ENCODE measurements at places on chromosomes 6 and 20.

GRCh38 chr6:158143700-158144099 is 24.4 kb downstream of the SERAC1 start:
- no peak for DNase-seq

- DNase-seq = no peak
These were observed 57.3 kb upstream of the EDN1 start for GRCh38 chr6:12232821-12233220.

DNA sequence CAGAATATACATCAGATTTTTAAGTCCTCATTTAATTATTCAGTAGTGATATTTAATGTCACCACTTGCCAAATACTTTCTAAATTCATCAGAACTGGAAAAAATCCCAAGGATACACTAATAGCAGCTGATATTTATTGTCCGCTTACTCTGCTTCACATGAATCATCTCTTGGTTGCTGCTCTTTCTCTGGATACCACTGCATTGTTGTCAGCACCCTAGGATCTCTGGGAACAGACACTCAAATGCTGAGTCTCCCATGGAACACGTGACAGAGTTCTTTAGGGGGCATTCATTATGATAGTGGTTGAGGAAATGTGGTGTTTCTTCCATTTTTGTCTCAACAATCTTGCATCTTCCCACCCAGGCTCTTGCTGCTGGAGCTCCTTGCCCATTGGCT is 318.0 kb downstream of the RFPL4B start:
- DNase-seq = no peak

- DNase-seq = no peak
These were observed 125.0 kb upstream of the JAG1 start for GRCh38 chr20:10798811-10799210.

- DNase-seq = no peak
These were observed 16.2 kb downstream of the ANKRD6 start for GRCh38 chr6:89449193-89449592.

- no peak for DNase-seq
These were observed 46.0 kb downstream of the VGLL2 start for GRCh38 chr6:117311310-117311709.

DNA sequence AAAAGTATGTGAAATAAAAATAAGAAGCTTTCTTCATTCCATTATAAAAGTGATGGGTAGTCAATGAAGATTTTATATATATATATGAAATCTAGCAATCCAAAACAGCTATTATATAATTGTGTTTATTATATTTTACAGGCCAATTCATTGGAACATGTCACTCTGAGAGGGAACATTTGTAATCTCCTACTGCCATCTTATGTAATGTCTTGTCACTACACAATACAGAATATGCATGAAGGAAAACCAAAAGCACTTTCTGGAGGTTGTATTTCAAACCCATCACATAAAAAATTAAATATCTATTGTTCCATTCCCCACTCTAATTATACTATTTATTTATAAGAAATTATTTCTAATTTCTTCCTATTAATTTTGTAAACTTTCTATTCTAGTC is 31.5 kb upstream of the IRAK1BP1 start:
- no peak for DNase-seq

DNA sequence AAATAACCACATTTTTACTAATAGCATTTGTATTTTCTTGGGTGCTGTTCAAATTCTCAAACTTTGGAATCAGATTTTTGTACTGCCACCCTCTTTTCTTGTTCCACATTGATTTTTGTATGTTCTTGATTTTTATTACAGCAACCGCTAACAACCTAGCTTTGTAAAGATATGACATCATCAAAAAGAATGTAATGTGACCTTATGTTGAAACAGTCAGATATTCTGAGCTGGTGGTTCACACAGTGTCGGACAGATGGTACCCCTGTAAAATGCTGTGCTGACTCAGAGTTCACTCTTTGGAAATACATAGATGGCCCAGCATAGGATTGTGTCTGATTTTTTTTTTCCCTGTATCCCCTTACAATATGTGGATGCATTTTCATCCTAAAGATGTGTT is 118.9 kb downstream of the QKI start:
- no peak for DNase-seq

GRCh38 chr20:49028684-49029083 is 17.4 kb upstream of the CSE1L start:
- DNase-seq = no peak

DNA sequence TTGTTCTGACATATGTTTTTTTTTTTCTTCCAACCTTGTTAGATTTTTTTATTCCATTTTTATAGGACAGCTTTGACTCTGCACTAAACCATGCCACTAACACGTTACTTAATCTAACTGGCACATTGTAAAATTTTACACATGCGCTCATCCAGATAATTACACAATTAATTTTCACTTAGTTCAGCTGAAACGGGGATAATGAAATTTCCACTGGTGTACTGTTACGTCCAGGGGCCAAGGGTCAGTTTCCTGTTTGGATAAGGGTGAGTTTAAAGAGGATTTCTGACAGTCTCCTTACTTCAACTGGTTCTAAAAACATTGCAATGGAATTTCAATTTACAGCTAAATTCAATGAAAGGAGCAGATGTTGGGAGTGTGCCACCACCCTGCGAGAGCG is 221.8 kb upstream of the CEP162 start:
- no peak for DNase-seq

DNA sequence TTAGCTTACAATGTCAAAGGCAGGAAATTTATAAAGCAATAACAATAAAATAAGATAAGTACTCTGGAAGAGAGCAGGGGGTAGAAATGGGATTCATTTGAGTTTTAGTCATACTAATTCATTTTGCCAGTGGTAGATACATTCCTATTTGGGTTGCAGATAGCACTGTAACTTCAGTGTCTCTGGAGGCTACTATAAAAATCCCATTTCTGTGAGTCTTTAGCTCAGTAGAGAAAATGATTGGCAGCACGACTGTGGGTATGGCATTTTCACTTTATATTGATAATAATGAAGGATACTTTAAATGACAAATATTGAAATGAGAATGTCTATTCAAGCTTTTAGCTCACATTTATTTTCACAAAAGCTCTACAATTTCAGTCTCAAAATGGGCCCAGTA is 93.6 kb downstream of the FHL5 start:
- no peak for DNase-seq

GRCh38 chr6:63705707-63706106 is 70.1 kb downstream of the PHF3 start:
- DNase-seq = no peak

GRCh38 chr20:2006452-2007361 is 12.8 kb upstream of the PDYN start:
- peak; percentile 55 for DNase-seq

DNA sequence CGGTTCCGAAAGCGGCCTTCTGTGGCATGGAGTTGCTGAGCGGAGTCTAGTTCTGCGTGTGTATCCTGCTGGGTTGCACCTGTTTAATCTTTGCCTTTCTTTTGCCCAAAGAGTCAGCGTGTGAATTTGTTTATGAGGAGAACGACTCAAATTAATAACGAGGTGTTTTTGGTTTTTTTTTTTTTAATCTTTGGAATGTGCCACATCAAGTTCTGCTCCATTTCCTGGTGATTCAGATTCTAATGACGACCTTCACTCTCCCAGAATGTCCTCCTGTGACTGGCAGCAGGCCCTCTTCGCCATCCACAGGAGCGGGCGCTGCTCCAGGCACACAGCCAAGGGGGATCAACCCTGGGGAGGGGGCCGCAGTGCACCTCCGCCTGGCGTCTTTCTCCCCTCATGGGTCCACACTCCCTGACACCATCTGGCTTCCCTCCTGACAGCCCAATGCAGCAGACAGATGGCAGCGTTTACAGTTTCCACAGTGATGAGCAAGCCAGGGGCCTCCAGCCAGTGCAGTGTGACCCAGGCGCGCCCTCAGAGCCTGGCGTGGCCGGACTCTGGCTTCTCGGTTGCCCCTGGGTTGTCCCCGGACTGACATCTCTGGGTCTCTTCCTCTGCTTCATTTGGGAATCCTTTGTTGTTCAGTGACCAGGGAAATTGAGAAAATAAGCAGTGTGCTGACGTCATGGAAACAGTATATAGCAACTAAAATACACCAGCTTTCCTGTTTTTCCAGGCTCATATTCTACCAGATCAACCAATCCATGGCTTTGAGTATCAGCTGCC is 27.5 kb upstream of the AFDN start:
- peak; percentile 88 for DNase-seq

- DNase-seq = peak; percentile 71
These were observed 11.3 kb downstream of the STMN3 start for GRCh38 chr20:63641792-63642523.

- DNase-seq = no peak
These were observed 222.7 kb upstream of the FOXA2 start for GRCh38 chr20:22807045-22807444.

DNA sequence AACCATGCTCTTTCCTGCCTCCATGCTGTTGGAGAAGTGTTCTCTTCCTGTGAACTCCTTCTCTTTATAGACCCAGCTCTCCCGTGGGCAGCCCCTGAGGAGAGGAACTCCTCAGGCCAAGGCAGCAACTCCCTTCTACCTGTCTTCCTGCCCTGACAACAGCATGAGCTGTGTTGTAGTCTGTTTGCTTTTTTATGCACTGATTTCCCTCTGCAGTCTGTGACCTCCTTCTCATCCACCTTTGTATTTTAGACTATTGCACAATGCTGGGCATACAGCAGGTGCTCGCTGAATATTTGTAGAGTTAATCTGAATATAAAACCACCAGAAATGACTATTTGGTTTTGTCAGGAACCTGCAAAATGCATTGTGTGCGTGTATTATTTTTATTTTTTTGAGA is 152.2 kb upstream of the CHD6 start:
- no peak for DNase-seq

DNA sequence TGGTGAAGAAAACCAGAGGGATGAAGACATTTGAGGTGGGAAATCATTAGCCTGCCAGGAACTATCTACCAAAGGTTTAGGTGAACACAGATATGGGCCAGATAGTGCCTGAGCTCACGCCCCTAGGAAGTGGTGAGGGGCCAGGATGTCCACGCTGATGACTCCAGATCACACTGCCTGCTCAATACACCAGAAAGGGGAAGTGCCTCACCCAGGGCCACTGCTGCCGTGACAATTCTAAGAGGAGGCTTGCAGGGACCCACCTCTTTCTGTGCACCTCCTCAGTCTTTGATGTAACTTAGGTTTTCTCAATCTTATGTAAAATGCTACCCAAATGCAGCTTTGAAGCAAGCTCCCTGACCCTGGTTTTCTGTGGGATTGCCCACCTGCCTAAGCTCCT is 5.4 kb upstream of the RAB44 start:
- no peak for DNase-seq

DNA sequence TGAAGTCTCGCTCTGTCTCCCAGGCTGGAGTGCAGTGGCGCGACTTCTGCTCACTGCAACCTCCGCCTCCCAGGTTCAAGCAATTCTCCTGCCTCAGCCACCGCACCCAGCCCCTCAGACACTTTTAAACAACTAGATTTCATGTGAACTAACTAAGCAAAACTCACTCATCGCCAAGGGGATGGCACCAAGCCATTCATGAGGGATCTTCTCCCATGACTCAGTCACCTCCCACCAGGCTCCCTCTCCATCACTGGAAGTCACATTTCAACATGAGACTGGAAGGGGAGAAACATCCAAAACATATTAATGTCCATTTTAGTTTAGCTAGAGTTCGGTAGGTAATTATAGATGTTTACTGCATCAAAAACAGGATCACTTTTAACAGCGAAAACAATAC is 95.9 kb upstream of the PRL start:
- no peak for DNase-seq

DNA sequence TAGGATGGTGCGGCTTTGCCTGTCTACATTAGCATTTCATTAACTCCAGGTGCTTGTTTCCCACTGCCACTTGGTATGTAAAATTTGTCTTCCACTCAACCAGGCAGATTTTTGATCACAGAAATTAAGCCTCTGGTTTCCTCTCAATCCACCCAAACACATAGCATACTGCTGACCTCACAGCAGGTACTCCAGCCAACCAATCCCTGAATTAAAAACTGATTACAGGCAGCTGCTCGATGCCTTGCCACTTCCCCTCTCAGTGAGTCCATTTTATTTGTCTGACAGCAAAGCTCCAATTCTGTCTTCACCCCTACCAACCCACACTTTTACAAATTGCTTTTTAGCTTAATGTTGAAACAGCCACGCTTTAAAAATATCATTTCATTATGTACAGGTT is 95.2 kb downstream of the PLCB1 start:
- no peak for DNase-seq

Measured in WERI-Rb-1 (cell line).